ENCODE measurements at places on chromosomes 4 and X.

GRCh38 chrX:20019672-20020365 is 29.0 kb upstream of the BCLAF3 start:
- ATAC-seq, result no peak

GRCh38 chrX:76453737-76454406 is 26.4 kb downstream of the MAGEE1 start:
- ATAC-seq, result no peak

DNA sequence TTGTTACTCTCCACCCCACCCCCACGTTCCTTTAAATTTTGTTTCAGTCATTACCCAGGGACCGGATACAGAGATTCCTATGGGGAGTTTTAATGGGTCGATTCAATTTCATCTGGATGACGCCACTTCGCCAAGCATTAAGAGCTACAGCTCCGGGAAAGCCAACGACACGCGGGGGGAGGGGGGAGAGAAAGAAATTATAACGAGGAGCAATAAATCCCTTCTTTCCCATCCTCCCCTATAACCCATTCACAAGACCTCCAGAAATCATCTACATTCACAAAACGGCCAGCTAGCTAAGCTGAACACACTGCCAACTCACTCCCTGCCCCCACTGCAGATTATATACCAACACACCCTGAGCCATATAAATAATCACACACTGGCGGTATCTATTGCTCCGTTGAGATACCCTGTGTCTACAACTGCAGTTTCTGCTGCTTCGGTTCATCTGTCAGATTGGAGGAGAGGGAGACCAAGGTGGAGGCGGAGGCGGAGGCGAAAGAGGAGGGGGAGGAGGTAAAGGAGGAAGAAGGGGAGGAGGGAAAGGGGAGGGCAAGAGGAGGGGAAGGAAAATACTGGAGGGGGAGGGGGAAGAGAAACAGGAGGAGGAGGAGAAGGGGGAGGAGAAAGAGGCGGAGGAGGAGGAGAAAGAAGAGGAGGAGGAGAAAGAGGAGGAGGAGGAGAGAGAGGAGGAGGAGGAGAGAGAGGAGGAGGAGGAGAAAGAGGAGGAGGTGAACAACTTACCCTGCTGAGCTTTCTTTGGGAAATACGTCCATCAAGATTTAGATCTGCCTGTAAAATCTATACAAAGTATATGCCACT is 113.9 kb upstream of the VAMP7 start:
- peak; percentile 81 for ATAC-seq

- ATAC-seq, result no peak
These were observed 34.7 kb upstream of the NYX start for GRCh38 chrX:41412261-41413081.

DNA sequence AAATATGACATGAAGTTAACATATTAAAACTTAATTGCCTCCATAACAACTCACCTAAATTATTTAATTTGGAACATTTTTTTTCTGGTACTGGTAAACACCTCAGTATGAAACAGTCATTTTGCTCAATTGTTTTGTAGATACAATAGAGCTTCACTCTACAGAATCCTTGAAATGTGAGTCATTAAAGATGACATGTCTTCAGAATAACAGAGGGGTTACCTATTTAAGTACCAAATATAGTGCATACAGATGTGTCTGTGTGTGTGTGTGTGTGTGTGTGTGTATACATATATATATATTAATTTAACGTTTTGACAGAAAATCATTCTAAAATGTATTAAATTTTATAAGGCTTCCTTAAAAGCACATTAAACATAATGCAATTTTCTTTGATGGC is 297.6 kb downstream of the INPP4B start:
- no peak for ATAC-seq

GRCh38 chr4:113564493-113564892 is 197.0 kb downstream of the CAMK2D start:
- ATAC-seq, result no peak

DNA sequence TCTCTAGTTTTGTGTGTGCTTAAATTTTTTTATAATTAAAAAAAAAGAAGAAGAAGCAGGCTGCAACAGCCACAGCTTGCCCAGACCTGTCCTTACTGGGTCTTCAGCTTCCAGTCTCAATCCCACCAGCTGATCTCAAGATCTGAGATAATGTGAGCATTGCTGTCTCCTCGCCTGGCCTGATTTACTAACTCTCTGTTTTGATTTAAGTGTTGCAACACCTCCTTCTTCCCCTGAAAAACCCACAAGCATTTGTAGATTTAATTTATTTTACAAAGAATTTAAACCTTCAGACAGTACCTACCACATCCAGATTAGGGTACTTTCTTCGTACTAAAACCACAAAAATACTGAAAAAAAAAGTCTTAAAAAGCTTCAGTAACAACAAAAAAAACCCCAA is 38.0 kb downstream of the FAM241A start:
- ATAC-seq, result no peak

GRCh38 chr4:88628746-88629145 is 36.5 kb downstream of the HERC3 start:
- ATAC-seq, result no peak

DNA sequence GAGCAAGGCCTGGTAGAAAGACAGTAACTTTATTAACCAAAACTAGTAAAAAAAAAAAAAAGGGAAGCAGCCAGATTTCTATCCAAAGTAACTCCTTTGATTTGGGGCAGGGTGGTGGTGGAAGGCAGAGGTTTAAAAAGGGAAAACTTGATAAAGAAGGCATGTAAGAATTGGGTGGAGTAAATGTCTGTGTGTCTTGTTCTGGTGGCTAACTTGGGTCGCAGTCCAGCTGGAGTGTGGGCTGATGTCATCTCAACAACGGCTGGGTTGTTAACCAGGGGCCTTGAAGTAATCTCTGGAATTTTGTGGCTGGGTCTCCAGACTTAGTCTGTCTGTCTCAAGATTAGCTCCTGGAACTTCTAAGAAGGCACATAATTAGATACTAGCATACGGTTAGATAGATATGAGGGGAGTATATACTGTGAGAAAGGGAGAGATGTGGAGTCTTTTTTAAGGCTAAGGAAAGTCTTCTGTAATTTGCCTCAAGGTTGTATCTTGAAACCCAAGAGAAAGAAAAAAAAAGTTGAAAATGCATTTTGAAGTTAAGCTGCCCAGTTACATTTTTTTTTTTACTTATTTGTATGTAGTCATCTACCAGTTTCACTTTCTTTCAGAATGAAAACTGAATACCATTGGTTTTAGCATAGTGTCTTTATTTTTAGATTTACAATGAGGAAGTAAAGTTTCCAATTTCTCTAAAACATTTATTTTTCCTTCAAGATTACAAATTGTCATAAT is 48.3 kb downstream of the MTHFD2L start:
- ATAC-seq, result no peak

- ATAC-seq, result no peak
These were observed 27.9 kb upstream of the MSMO1 start for GRCh38 chr4:165299399-165300060.

DNA sequence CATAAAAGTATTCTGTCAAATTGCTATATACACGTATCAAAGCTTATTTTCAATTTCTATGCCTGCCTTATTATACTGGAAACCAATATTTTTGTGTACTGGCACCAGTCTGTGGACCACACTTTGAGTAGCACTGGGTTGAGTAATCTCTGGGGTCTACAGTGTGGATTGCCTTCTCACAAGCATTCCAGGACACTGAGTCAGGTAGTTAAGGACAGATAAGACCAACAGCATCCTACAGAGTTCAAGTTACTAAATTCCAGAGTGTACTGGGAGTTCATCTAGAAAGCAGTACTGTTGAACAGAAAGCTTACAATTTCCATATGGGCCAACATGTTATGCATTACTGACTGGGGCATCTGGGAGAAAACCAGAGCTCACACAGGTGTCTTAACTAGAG is 61.8 kb downstream of the VMA21 start:
- no peak for ATAC-seq

- ATAC-seq, result no peak
These were observed 70.0 kb downstream of the MGST2 start for GRCh38 chr4:139735381-139736273.

DNA sequence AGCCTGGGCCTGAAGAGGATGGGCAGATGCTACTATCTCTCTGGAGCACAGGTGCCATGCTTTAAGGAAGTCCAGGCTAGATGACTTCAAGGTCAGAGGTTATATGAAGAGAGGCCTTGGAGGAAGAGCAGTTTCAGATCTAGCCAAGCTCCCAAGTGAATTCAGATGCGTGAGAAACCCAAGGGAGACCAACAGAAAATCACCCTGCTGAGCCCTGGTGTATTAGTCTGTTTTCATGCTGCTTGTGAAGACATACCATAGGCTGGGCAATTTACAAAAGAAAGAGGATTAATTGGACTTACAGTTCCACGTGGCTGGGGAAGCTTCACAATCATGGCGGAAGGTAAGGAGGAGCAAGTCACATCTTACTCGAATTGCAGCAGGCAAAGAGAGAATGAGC is 47.8 kb upstream of the LGI2 start:
- ATAC-seq, result no peak

- no peak for ATAC-seq
These were observed 10.0 kb downstream of the ZFP42 start for GRCh38 chr4:188005561-188005960.

GRCh38 chr4:186644737-186645261 is 78.9 kb downstream of the FAT1 start:
- no peak for ATAC-seq

DNA sequence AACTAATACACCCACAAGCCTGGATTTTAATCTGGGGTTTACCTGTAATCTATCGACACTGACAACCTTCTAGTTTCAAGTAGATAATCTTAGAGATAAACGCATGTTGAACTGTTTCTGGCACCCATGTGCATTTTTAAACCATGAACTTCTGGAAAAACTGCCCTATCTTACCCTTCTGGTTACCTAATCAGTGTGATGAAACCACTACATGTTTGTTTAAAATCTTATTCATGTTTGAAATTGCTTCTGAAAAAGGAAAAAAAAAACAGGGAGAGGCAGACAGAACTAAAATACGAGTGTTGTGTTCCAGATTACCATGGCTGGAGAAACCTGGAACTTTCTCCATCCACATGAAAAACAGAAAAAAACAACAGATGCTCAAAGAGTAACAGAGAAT is 139.3 kb downstream of the MID1IP1 start:
- no peak for ATAC-seq

DNA sequence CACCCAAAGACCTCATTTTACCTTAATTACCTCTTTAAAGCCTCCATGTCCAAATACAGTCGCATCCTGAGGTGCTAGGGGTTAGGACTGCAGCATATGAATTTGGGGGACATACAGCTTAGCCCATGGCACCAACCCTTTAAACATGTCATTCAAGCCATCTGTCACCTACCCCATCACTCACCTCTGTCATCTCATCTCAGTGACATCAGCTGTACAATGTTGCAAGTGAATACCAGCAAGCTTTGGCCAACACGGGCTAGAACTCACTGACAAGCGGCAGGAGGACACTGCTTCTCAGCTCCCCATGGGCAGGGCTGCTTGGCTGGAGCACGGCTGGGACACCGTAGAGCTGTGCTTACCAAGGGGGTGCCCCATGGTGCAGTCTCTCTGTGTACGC is 107.5 kb downstream of the STK32B start:
- ATAC-seq, result no peak

DNA sequence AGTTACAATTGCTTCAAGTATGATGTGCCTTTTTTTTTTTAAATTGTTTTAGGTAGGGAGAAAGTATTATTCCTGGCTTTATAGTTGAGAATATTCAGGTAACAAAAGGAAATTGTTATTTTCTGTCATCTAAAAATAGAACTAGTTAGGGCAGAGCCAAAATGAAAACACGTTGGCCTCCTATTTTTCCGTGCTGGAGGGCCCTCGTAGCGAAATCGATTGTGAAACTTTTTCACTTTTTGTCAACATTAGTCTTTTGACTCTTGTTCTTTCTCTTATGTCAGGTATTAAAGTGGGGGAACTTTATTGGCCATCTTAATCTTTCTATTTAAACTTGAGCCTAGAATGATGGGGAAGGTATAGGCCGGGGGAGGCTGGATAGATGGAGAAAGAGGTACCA is 104.9 kb downstream of the ARHGAP10 start:
- ATAC-seq, result no peak

DNA sequence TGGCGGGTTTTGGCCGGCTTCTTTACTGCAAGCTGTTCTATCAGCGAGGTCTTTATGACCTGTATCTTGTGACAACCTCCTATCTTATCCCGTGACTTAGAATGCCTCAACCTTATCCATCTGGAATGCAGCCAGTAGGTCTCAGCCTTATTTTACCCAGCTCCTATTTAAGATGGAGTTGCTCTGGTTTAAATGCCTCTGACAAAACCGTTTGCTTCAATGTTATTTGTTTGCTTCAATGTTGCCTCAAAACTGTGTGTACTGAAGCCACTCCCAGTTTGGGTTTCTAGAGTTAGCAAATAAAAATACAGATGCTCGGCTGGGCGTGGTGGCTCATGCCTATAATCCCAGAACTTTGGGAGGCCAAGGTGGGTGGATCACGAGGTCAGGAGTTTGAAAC is 51.6 kb downstream of the ZNF518B start:
- ATAC-seq, result no peak

GRCh38 chr4:105181259-105181658 is 34.6 kb downstream of the TET2 start:
- ATAC-seq, result no peak

- ATAC-seq, result no peak
These were observed 28.8 kb downstream of the MSL3 start for GRCh38 chrX:11786862-11787261.

GRCh38 chr4:83340692-83341343 is 6.2 kb upstream of the HPSE start:
- ATAC-seq, result no peak

- ATAC-seq, result no peak
These were observed 72.8 kb upstream of the MTNR1A start for GRCh38 chr4:186628058-186628711.

GRCh38 chr4:80471756-80472155 is 136.2 kb downstream of the CFAP299 start:
- no peak for ATAC-seq

- ATAC-seq, result no peak
These were observed 512 bp upstream of the ANTXR2 start for GRCh38 chr4:80073473-80074008.

DNA sequence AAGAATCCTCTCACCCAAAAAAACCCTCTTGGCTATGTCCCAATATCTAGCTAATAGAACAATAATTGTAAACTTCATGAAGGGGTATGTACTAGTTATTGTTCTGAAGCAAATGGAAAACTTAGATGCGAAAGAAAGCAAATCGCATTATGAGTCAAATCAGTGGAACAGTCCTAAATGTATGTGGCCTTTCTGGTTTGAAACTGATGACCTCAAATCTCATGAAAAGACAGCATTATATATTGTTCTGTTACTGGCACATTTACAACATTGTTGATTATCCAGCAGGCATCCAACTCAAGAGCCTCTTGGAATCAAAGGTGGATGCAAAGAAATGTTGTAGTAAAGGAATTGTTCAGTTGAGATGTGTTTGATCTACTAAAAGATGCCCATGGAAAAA is 34.7 kb downstream of the CSN3 start:
- no peak for ATAC-seq

GRCh38 chr4:98446499-98447375 is 185.6 kb downstream of the RAP1GDS1 start:
- no peak for ATAC-seq

- ATAC-seq, result no peak
These were observed 136.6 kb downstream of the STAG2 start for GRCh38 chrX:124098089-124098488.

- ATAC-seq, result no peak
These were observed 46.0 kb downstream of the WDR19 start for GRCh38 chr4:39228377-39228776.

- ATAC-seq, result no peak
These were observed 34.9 kb downstream of the STK26 start for GRCh38 chrX:132058050-132058449.

Data from motor neuron (in vitro differentiated cells).